ENCODE measurements at places on chromosomes 4 and X. TPM values are rescaled to one million over a fixed set of nuclear protein-coding genes. Genes with fewer than 3 reads are reported as not detected.

GRCh38 chr4:26670903-26671537 is 87.1 kb downstream of the TBC1D19 start:
- H3K4me3 ChIP-seq, result no peak overlapping the region
- H3K36me3 ChIP-seq, result peaks cover 1% of the 10 kb centered on the region
- no peak overlapping the region for H3K27ac ChIP-seq
- no peak for DNase-seq

DNA sequence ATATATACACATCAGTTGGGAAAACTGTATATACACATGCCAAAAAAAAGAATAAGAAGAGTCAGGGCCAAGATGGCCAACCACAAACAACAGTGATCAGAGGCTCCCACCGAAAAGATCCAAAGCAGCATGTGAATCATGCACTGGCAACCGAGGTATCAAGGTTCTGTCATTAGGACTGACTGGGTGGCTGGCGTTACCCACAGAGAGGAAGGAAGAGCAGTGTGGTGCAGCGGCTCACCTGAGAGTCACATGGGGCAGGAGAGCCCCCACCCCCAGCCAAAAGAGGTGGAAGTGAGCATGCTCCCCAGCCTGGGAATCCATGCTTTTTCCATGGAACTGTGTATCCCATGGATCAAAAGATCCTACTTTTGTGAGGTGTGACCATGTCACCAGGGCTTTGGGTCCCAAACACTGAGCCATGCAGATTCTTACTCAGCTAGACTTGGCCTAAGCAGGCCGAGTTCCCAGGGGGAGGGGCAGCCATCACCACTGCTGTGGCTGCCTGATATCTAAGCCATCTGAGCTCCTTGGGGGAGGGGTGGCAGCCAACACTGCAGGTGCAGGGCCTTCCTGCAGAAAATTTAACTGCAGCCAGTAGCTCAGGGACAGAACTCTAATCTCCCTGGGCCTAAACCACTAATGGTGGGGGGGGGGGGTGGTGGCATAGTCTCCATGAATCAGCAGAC is 52.8 kb downstream of the P2RY10 start:
- H3K27me3 ChIP-seq, result no peaks in the 10 kb centered on the region
- peak overlapping the region; percentile 50 for H3K27ac ChIP-seq
- peak overlapping the region; percentile 17 for H3K4me3 ChIP-seq
- no peaks in the 10 kb centered on the region for H3K36me3 ChIP-seq
- H3K4me1 ChIP-seq, result peaks cover 6% of the 10 kb centered on the region

- no peak overlapping the region for H3K27ac ChIP-seq
- H3K36me3 ChIP-seq, result no peaks in the 10 kb centered on the region
- no peaks in the 10 kb centered on the region for H3K4me1 ChIP-seq
- peaks cover 11% of the 10 kb centered on the region for H3K27me3 ChIP-seq
Observed at GRCh38 chr4:82780752-82781231, 17.8 kb downstream of the SCD5 start.

- H3K4me1 ChIP-seq, result peaks cover 2% of the 10 kb centered on the region
- DNase-seq, result no peak
- no peak overlapping the region for H3K4me3 ChIP-seq
- peaks cover 2% of the 10 kb centered on the region for H3K27me3 ChIP-seq
- no peak overlapping the region for H3K27ac ChIP-seq
Observed at GRCh38 chr4:11441194-11441556, 12.5 kb upstream of the HS3ST1 start.

DNA sequence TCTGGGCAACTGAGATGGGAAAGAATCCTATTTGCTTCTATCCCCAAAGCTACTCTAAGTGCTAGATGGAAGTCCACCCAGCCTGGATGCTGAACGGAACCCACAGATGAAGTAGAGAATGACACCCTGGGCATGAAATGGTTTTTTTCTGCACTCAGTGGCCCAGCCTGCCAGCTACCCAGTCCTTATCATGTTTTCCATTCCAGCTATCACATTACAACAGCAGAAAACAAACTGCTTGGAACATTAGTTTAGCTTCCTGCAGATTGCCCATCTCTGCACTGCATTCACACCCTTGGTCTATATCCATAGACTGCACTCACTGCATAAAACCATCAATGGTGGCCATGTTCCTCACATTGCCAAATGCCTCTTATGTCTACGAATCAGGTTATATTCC is 79.1 kb downstream of the NYX start:
- H3K4me1 ChIP-seq, result peaks cover 6% of the 10 kb centered on the region
- no peak for DNase-seq
- no peak overlapping the region for H3K27ac ChIP-seq
- no peak overlapping the region for H3K4me3 ChIP-seq
- H3K36me3 ChIP-seq, result peaks cover 21% of the 10 kb centered on the region
- no peaks in the 10 kb centered on the region for H3K27me3 ChIP-seq

GRCh38 chrX:115333446-115333845 is 43.9 kb downstream of the LUZP4 start:
- no peaks in the 10 kb centered on the region for H3K36me3 ChIP-seq
- no peak overlapping the region for H3K27ac ChIP-seq
- peaks cover 2% of the 10 kb centered on the region for H3K27me3 ChIP-seq
- no peak for DNase-seq
- no peak overlapping the region for H3K4me3 ChIP-seq

The LIMCH1 gene
- total RNA-seq, result not detected

The GPC4 gene
- total RNA-seq, result not detected

The TMEM47 gene
- not detected for total RNA-seq

Data from activated naive CD8-positive, alpha-beta T cell treated with anti-CD3 and anti-CD28 coated beads, Interleukin-2, amount 10 ng/mL, durations not matched to agents 7 days and 5 days (primary cell).